ENCODE measurements at places on chromosomes 5 and 9.

GRCh38 chr5:108606185-108606584, 141.5 kb upstream of the FER start:
- no peak for DNase-seq

DNA sequence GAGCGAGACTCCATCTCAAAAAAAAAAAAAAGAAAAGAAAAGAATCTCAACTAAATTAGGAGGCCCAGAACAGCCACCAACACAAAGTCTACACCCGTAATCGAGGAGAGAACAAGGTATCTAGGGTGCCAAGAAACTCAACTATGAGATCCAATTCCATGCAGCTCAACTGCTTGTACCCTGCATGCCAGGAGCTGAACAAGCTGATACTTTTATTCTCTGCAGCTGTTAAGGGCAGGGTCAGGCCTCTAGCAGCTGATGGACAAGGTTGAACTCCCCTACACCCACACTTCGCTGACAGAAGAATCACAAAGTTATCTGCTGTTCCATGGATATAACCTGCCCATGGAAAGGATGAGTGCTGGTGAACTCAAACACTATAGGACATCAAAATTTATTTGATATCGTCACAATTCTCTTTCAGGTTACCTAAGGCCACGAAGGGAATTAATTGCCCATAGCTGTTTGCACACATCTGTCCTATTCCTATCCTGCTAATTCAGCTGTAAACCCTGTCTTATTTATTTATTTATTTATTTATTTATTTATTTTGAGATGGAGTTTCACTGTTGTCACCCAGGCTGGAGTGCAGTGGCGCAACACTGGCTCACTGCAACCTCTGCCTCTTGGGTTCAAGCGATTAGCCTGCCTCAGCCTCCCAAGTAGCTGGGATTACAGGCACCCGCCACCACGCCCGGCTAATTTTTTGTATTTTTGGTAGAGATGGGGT, 20.7 kb downstream of the UBAP2 start:
- DNase-seq = no peak

DNA sequence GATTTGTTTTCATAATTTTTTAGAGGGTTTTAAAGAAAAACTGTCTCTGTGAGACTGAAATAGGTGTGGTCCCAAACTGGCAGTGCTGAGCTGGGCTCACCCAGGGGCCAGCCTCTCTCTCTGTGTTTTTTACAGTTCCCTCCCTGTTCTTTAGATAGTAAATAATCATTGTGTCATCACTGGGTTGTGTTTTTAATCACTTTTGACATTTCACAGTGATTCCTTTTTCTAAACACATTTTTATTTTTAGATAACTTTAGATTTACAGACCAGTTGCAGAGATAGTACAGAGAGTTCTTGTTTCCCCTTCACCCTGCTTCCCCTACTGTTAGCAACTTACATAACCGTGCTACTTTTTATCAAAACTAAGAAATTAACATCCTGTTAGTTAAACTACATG, 44.4 kb downstream of the MAP1B start:
- DNase-seq = no peak

DNA sequence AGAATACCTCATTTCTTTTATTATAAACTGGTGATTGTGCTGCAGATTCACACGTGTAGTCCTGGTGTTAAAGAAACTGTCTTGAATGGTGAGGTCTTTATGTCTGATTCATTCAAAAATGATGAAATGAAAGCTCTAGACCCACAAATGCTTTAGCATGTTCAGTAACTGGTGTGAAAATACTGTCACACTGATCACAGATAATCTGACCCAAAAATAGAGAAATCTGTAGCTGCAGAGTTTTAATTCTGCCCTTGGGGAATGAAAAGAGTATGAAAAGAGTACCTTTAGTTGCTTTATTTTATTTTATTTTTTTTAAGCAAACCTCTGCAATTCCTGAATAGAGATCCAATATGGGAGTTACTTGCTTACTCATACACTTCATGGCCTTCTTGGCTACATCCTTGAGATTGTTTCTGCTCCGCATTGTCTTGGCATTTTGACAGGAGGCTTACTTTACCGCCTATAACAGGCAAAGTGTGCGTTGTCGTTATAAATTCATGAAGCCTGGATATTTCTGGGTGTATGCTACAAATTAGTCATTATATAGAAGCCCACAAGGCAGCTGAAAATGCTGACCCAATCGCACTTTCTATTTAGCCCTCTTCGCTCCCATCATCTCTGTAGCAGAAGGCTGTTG, 2.7 kb downstream of the RGMB start:
- DNase-seq = no peak

Data from NCI-H1092 (cell line).